ENCODE measurements at places on chromosomes 2 and 18. TPM values are rescaled to one million over a fixed set of nuclear protein-coding genes. Genes with fewer than 3 reads are reported as not detected.

GRCh38 chr2:121558329-121558728 is 27.6 kb downstream of the RNU4ATAC start:
- no peak for DNase-seq

- DNase-seq, result no peak
These were observed 238.7 kb downstream of the ERBB4 start for GRCh38 chr2:212299943-212300342.

GRCh38 chr2:98578231-98578630 is 30.1 kb downstream of the COA5 start:
- DNase-seq, result no peak

GRCh38 chr2:23429036-23429435 is 44.1 kb downstream of the KLHL29 start:
- no peak for DNase-seq

DNA sequence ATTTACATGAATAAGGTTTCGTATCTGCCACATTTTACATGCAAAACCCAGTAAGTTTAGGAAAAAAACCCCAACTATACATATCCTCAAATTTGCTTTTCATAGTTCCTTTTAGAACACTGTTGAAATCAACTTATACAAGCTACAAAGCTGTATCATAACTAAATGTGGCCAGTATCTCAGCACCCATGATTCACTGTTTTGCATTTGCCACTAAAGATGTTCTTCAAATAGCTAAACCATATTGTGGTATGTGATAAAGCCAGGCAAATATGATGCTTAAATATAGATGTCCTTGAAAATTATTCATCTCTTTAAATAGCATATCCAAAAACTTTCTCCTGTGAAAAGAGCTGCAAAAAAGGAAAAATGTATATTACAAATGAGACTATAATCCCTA is 29.9 kb downstream of the ROCK2 start:
- no peak for DNase-seq

DNA sequence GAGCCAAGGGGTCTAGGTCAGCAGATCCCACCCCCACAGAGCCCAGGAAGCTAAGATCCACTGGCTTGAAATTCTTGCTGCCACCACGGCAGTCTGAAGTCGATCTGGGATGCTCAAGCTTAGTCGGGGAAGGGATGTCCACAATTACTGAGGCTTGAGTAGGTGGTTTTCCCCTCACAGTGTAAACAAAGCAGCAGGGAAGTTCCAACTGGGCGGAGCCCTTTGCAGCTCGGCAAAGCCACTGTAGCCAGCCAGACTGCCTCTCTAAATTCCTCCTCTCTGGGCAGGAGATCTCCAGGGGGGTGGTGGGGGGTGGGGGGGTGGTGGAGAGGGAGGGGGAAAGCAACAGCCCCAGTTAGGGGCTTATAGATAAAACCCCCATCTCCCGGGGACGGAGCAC is 419.5 kb downstream of the NUP35 start:
- no peak for DNase-seq

- no peak for DNase-seq
These were observed 12.2 kb upstream of the ARL5A start for GRCh38 chr2:151840216-151841046.

DNA sequence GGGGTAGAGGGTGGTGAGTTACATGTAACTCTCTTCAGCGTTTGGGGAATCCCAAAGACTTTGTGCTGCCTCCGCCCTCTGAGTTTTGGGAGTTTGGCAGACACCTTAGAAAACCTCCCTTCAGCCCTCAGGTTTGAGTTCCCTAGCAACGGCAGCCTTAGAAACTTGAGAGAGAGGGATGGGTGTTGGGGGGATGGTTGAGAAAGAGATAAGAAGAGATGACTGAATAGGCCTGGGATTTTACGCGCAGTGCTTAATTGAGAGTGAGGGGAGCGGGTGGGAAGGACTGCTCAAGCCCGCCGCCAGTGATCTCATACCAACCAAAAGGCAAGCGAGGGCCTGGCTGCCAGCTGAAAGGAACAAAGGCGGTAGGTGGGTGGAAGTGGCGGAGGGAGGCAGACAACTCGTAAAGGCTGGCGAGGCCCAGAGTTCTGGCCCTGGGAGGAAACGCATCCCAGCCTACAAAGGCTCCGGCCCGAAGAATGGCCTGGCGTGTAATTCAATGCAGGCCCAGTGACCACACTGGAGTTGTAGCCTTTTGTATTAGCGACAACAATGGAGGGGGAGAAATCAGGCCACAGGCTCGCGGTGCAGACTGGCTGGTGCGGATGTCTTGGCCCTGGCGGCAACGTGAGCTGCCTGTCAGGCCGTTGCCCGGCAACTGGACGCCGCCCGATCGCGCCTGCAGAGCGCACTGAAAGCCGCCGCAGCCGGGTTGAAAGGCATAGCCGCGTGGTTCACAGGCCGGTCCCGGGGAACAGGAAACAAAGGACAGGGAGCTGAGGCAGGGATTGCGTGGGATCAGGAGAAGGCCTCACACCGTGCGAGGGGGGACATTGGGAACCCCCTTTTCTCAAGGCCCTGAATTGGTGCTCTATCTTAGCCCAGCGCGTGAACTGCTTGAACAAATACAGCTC is 39.9 kb upstream of the DARS1 start:
- no peak for DNase-seq

DNA sequence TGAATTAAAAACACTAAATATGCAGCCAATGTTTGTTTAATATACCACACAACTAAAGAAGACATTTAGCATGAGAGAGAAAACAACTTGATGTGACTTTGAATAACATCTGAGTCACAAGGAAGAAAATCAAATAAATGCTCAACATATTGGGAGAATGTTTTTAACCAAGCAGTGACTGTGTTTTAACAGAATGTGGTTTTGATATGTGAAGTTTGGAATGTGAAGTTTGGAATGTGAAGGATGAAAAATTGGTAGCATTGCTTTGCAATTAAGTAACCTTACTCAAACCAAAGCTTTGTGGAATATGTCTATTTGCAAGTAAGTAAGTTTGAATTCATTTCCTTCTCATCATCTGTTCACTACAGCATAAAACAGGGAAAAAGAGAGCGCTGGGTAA is 128.2 kb upstream of the DNAJC10 start:
- no peak for DNase-seq

GRCh38 chr18:7336623-7337022 is 105.7 kb downstream of the LRRC30 start:
- no peak for DNase-seq

UXS1 gene
- 18.9 TPM for total RNA-seq

SMIM21 gene
- total RNA-seq, result not detected

RNF152 gene
- total RNA-seq, result 0.99 TPM
